Stimulated activated CD8-positive, alpha-beta memory T cell treated with anti-CD3 and anti-CD28 coated beads, Interleukin-15, amount 100 ng/mL, for 4 hours (primary cell): ENCODE measurements at places on chromosomes 11 and 22.

- DNase-seq: no peak
Measured at GRCh38 chr11:623349-623869, 1.3 kb downstream of the CDHR5 start.

GRCh38 chr22:35314161-35314942, 14.7 kb downstream of the TOM1 start:
- DNase-seq: no peak

DNA sequence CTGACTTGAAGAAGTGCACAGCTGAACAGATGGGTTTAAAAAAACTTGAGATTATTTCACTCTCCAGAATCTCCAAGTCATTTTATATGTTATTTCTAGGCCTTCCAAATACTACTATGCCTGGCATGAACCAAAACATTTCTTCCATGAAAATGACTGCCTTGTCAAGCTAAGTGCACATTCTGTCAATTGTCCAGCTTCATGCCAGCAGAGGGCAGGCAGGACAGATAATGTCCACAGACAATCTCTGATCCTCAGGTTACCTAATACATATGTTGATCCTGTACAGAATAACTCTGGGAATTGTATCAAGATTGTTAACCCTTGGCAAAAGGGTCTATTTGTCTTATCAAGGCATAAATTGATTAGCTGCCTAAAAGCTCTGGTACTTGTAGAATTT, 229.5 kb downstream of the AASDHPPT start:
- DNase-seq: no peak

- no peak for DNase-seq
Measured at GRCh38 chr11:85896876-85897275, 41.7 kb downstream of the CCDC83 start.

DNA sequence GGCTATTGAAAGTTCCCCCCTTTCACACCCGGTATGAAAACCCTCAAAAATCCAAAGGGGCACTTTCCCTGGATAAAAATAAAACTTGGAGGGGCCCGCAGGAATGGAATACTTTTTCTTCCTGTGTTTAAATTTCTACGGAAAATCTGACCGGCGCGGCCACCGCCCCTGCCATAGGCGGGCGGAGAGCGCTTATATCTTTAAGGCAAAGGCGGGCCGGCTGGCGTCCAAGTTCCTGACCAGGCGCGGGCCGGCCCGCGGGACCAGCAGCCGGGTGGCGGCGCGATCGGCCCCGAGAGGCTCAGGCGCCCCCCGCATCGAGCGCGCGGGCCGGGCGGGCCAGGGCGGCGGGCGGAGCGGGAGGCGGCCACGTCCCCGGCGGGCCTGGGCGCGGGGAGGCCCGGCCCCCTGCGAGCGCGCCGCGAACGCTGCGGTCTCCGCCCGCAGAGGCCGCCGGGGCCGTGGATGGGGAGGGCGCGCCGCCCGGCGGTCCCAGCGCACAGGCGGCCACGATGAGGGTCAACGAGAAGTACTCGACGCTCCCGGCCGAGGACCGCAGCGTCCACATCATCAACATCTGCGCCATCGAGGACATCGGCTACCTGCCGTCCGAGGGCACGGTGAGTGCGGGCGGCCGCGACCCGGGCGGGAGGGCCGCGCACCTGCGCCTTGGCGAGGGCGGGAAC, at the start of gene ANO1:
TSS of gene ANO1 (plus strand) at position 223 of the 686 bp plus-strand sequence. CDS start at position 513, 290 bp downstream.
- DNase-seq: no peak

GRCh38 chr11:130428316-130429119, at the start of gene ADAMTS8:
TSS of gene ADAMTS8 (minus strand) at chr11:130428609. CDS start at chr11:130428286, 323 bp downstream.
- no peak for DNase-seq

- no peak for DNase-seq
Measured at GRCh38 chr11:94922321-94923003, 50.9 kb downstream of the CWC15 start.

- no peak for DNase-seq
Measured at GRCh38 chr11:116605543-116606459, 167.0 kb downstream of the BUD13 start.

DNA sequence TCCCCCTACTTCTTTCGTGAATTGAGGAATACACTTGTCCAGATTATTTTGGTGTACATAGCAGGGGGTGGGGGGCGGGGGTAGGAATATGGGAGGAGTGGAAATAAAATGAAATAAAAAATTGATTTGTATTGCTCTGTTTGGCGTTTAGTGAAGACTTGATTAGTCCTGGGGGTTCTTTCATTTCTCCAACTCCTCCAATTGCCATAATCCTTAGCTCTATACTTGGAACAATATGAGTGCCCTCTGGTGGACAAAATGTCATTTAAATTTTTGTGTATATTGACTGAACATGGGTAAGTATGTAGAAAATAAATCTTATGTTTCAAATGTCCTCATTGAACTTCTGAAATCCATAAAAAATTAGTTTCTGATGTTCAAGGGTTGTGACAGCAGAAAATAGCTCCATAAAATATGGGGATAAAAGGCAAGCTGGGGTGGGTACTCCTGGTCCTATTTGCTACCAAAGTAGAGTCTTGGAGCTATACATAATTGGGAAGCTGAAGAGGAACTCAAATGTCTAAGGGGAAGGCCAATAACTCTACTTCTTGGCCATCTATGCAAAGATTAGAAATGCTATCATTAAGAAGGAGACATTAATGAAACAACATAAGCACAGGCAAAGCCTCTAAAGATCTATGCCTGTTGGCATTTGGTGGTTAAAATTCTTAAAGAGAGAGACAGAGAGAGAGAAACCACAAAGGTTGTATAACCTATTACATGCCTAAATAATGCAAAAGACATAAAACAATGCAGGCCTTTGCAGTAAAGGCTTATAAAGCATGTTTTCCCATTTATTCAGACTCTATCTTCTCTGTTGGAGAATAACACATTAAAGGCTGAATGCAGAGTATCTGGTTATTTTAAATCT, 421.6 kb downstream of the METTL15 start:
- DNase-seq: no peak
